Stimulated activated CD4-positive, alpha-beta T cell treated with anti-CD3 and anti-CD28 coated beads, Interleukin-1b, Interleukin-23, amount 100 ng/mL, for 1 hour (primary cell): ENCODE measurements at places on chromosomes 2 and 18.
A peak's percentile ranks its signal among the peaks of the same experiment; 100 is the strongest.

- DNase-seq: no peak
Measured at GRCh38 chr2:169291517-169291916, 70.8 kb downstream of the LRP2 start.

GRCh38 chr2:231707927-231708772 lies at the start of gene PTMA:
TSS of gene PTMA (plus strand) at chr2:231708525. CDS start at chr2:231708707, 182 bp downstream.
- DNase-seq: peak; percentile 100

DNA sequence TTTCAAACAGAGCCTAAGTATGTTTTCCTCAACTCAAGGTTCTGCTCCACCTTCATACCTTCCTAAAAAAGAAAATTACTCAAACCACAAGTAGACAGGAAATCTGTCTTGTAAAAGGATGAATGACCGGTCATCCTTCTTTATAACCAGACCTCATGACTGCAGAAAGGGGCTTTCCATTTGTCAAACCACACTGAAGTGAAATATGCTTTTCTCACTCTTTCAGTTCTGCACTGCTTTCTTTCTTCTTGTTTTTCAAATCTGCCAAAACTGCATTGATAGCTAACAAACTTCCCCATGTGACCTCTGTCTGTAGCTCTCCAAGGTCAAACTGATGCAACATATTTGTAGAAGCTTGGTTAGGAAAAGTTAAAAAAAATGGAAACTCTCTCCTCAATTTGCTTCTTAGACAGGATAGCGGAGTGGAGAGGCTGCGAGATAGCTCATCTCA lies 308.9 kb upstream of the CCDC68 start:
- no peak for DNase-seq

DNA sequence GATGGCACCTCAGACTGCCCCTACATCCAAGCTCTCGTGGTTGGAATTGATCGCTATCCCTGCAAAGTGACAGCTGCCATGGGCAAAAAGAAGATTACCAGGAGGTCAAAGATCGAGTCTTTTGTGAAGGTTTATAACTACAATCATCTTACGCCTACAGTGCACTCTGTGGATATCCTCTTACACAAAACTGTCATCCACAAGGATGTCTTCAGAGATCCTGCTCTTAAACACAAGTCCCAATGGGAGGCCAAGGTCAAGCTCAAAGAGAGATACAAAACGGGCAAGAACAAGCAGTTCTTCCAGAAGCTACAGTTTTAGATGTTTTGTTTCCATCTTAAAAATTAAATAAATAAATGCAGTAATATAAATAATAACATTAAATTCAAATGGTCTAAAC lies 45.4 kb downstream of the INO80D start:
- DNase-seq: no peak

DNA sequence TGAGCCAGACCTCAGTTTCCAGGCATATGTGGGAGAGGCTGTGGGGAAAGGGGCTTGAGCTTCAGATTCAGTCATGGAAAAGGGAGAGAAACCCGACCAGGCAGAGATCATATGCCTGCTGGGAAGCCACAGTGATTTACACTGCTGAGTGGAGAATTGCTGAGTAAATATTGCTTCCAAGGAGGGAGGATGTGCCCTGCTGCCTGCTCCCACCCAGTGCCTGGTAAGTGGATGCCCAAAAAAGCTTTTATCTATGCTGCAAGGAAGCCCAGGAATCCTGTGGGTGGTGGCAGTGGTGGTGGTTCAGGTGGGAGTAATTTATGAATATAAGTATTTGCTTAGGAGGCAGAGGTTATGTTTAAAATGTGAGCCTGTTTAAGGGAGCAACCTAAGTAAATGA lies 39.5 kb downstream of the INO80C start:
- no peak for DNase-seq

DNA sequence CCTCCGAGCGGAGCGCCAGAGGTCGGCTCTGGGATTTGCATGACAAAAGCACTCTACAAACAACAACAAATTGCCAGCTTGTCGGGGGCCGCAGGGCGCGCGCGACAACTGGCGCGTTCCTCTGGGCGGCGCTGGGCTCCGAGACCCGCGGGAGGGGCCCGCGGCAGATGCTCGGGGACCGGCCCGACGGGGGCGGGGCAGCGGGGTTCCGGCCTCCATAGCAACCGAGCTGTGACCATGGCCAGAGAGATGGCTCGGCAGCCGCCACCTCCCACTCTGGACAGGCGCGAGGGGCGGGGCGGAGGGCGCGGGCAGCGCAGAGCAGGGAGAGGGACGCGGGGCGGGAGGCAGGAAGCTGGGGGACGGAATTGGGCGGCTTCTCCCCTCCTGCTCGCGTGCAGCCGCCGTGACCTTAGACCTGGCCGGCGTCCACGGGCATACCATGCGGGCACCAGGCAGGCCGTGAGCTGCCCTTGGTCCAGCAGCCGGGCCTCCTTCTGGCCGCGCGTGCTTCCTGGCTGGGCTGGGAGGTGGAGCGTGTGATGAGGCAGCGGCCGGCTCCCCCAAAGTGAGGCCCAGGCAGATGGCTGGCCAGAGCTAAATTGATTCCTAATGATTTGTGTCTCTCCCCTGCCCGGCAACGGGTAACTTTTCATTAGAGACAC lies 171.5 kb downstream of the CELF4 start:
- no peak for DNase-seq

DNA sequence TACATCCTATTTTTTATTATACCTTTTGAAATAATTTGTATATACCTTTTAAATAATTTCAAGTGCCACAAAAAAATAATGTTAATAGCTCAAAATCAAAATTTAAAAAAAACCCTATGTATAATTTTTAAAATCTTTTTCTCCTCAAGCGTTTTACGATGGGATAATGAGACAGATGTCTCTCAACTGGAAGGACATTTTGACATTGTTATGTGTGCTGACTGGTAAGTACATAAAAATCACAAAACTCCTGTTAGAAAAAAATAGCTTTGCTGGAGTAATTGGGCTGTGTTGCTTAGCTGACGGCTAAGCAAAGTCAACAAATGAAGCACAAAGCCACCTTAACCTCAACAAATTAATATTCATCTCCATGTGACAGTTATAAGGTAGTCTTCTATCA lies 198.0 kb upstream of the SIX3 start:
- DNase-seq: no peak

GRCh38 chr18:66674286-66674685 lies 70.4 kb upstream of the CDH19 start:
- no peak for DNase-seq

DNA sequence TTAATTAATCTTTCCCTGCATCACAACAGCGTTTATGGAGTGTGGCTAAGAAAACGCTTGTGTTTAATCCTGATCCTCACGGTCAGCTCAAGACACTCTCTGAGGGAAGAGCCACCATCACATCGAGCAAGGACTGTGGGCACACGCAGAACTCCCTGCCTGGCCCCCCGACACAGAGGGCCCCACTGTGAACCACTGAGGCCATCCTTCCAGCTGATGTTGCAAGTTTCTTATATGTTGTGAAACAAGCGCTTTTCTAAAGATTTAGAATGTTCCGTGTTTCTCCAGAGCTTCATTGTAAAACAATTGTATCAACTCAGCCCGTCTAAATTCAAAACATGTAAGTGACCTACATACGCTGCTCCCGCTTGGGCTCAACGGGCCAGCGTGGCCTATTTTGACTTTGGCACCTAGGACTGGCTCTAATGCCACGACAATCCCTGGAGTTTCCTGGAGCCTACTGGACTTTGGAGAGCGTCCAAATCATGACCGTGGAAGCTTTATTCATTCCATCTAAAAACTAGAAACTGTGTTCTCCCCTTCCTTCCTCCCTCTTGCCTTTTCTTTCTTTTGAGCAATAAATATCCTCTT lies 34.9 kb downstream of the SERPINE2 start:
- DNase-seq: no peak

GRCh38 chr2:154324601-154325000 lies 373.9 kb upstream of the KCNJ3 start:
- no peak for DNase-seq

- no peak for DNase-seq
Measured at GRCh38 chr2:135163306-135163705, 111.2 kb downstream of the RAB3GAP1 start.

DNA sequence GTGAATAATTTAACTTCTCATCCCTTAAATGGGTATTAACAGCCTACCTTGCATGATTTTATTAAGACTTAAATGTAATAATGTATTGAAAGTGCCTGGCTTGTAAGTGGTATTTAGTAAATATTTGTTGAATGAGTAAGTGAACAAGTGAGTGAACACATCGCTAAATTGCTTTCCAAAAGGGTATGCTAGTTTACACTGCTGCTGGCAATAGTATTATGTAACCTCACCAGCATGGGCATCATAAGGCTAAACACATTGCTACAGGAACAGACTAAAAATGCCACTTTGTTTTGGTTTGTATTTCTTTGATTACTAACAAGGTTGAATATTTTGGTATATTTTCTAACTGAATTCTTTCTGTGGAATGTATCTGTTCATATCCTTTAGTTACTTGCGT lies 9.8 kb downstream of the WDR43 start:
- no peak for DNase-seq

DNA sequence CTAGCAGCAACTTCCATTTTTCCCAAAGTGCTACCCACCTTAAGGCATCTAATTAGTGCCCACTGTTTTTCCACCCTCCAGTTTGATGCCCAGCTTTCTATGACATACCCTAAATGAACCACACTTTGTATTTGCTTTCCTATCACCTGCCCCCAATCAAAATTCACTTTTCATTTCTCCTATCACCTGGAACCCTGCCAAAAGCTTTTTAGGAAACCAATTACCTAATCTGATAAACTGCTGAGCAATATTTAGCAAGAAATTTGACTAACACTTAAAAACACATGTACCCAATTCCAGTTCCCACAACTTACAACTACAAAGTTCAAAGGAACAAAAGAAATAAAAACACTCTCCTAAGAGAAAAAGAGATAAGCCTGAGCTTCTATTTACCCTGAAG lies 71.7 kb downstream of the IKZF2 start:
- DNase-seq: no peak

DNA sequence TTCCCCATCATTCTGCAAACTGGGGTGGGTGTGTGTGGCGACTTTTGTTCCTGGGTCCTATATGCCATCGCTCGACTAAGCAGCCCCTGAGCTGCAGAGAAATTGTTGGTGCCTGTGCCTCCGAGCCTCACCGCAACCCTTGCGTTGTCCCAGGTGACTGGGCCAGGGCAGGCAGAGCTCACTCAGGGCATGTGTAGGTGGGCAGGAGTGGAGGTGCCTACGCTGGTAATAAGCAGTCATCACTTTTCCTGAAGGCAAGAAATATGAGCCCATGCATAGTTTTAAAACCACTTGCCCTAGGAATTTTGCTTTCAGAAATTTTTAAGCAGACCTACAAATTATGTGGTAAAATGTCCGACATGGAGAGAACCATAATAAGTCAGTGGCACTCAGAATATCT lies 197.8 kb downstream of the SMAD7 start:
- no peak for DNase-seq

- no peak for DNase-seq
Measured at GRCh38 chr2:102724016-102724490, 37.8 kb upstream of the TMEM182 start.

GRCh38 chr2:8602809-8603208 lies 79.0 kb upstream of the ID2 start:
- no peak for DNase-seq

- no peak for DNase-seq
Measured at GRCh38 chr2:219368690-219369191, 19.0 kb downstream of the DNPEP start.

- DNase-seq: no peak
Measured at GRCh38 chr2:19868701-19869580, 32.8 kb downstream of the TTC32 start.

- no peak for DNase-seq
Measured at GRCh38 chr2:151367571-151367970, 10.2 kb downstream of the TNFAIP6 start.

GRCh38 chr18:55863391-55863706 lies 275.4 kb upstream of the TCF4 start:
- no peak for DNase-seq

- DNase-seq: no peak
Measured at GRCh38 chr18:48690494-48690893, 151.7 kb downstream of the CTIF start.

- DNase-seq: no peak
Measured at GRCh38 chr18:69364930-69365329, 35.8 kb upstream of the DOK6 start.

DNA sequence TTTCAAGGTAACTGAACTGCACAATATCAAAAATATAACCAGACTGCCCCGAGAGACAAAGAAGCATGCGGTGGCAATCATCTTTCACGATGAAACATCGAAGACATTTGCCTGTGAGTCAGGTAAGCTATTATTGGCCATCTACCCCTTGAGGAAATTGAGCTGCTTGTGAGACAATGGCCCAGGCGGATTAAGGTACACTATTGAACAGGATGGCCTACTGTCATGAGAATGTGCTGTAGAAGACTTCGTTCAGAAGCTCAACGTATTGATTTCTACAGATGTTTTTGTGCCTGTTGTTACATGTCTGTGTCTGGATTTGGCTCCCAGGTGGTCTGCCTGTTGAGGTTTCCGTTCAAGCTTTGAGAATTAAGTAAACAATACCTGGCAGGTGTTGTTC lies 198.7 kb downstream of the DOK6 start:
- no peak for DNase-seq
